ENCODE measurements at places on chromosomes 5 and 9. TPM values are rescaled to one million over a fixed set of nuclear protein-coding genes. Genes with fewer than 3 reads are reported as not detected.

GRCh38 chr9:106110483-106110882, 416.1 kb downstream of the TMEM38B start:
- no peaks in the 10 kb centered on the region for H3K4me1 ChIP-seq
- no peaks in the 10 kb centered on the region for H3K36me3 ChIP-seq
- no peaks in the 10 kb centered on the region for H3K27me3 ChIP-seq
- no peak for DNase-seq

DNA sequence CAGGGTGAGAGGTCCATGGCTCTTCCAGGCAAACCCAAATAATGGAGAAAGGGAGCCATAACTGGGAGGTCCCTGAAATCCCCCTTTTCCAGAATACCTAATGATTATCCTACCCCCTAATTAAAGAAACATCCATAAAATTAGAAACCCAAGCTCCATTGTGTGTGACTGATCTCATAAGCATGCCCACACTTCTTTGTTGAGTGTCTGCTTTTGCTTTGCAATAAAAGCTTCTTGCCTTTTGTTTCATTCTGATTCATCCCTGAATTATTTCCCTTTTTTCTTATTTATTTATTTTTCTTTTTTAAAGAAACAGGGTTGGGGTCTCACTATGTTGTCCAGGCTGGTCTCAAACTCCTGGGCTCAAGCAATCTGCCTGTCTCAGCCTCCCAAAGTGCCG, 33.1 kb downstream of the BTF3 start:
- no peak overlapping the region for H3K4me3 ChIP-seq
- H3K4me1 ChIP-seq = no peaks in the 10 kb centered on the region
- H3K36me3 ChIP-seq = no peaks in the 10 kb centered on the region
- no peak for DNase-seq

DNA sequence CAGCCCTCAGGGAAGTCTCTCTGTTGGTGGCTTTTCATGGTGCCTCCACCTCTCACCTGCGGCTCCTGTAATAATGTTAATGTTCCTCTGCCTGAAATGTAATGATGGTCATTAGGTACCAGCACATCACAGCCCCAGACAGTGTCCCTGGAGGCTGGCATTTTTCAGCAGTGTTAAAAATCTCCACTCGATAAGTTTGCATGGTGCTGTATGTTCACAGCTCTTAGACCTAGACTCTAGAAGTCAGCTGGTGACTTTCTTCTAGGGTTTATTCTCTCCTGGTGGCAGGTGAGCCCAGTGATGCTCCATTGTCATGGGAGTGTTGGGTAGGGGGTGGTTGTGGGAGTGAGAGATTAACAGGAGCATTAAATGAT, 53.1 kb downstream of the GPR107 start:
- no peak overlapping the region for H3K27ac ChIP-seq
- H3K4me1 ChIP-seq = no peaks in the 10 kb centered on the region
- peaks cover 70% of the 10 kb centered on the region for H3K36me3 ChIP-seq
- no peak for DNase-seq

DNA sequence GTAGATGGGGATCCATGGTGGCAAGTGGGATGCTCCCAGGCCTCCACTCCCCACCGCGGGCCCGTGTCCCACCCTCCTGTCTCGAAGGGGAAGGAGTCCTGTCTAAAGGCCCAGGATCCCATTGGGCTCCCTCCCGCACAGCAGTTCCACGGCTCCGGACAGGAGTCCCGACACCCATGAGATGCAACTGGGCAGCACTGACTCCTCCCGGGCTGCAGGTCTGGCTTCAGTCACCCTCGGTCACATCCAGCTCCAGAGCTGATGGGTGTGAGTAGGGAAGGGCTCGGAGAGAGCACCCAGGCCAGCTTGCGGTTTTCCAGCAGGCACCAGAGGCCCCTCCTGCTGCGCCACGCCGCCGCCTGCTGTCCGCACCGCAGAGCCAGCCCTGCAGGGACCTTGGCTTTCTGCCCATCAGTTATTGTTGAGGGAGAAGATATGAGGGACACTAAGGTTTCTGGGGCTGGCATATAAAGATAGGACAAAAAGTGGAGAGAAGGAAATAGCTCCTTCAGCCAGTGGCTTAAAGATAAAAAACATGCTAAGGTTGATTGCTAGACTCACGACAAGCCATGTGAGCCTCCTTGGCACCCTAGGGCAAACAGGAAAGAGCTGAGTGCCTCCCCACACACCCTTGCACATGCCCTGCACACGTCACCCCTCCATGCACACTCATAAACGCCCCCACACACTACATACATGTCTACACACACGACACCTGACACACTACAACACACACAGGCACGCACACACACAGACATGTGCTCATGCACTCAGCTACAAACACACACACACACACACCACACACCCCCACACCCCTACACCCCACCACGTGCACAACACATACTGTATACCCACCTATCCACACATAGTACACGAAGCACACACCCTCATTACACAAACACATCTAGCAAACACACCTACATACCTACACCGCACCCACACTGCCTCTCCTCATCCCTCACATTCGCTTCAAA, 79.0 kb downstream of the AK8 start:
- H3K27me3 ChIP-seq = no peaks in the 10 kb centered on the region
- peaks cover 21% of the 10 kb centered on the region for H3K4me1 ChIP-seq
- H3K27ac ChIP-seq = peak overlapping the region; percentile 38
- no peaks in the 10 kb centered on the region for H3K36me3 ChIP-seq

Gene TLX3
- not detected for total RNA-seq

Gene EIF4EBP3
- total RNA-seq = 16.3 TPM

Gene SLC4A9
- total RNA-seq = not detected

All from adrenal gland (tissue), 19 donors.